ENCODE measurements at places on chromosomes 5 and 9.

GRCh38 chr9:104784098-104784497 is 20.2 kb downstream of the NIPSNAP3B start:
- no peak for DNase-seq

DNA sequence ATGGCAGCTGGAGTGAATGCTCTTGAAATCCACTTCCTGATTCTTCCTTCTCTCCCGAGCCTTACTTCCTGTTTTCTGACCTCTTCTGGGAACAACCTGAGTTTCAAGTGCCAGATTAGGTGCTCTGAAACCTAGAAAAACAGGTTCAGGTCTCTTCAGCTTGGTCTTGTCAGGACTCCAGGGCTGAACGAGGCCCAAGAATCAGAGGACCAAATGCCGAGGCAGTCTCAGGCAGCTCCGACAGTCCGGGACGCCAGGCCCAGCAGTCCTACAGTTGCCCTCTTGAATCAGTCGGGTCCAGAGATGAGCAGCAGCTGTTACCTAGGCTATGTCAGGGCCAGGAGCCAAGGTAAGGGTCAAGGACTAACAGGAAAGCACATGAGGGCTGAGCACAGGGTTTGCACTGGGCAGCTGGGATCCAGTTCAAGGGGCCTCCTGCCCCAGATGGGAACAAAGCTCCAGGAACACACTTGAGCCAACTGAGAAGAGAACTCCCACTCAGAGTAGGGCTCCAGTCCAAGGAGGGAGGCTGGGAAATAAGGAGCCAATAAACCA is 38.3 kb upstream of the ADRA1B start:
- peak; percentile 24 for DNase-seq

GRCh38 chr5:133341296-133341695 is 271.0 kb downstream of the FSTL4 start:
- no peak for DNase-seq

GRCh38 chr5:120150770-120151169 is 313.3 kb upstream of the PRR16 start:
- DNase-seq, result no peak

DNA sequence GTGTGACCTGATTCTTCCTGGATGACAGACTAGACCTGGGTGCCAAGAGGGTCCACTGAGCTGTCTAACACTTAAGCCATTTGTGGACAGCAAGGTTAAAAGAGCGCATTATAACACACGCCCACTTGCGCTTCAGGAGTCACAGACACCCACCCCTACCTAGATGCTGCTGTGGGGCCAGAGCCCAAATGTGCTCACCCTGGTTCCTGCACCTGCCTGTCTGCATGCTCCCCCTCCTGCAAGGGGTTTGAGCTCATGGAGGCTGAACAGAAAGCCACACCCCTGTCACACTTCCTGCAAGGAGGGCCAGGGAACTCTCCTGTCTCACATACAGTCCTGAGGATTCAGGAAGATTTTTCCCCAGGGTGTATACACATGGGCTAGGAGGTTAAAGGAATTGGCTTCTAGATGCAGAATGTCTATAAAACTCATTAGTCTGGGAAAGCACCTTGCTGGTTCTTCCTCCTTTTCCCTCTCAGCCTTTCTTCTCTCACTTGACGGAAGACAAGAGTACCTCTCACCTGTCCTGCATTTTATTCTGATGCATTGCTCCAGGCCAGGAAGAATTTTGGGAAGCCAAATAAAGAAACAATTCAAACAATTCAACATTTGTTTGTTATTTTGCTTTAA is 87.4 kb upstream of the LHFPL2 start:
- DNase-seq, result no peak

GRCh38 chr5:123097871-123098735 is 9.1 kb downstream of the PRDM6 start:
- DNase-seq, result peak; percentile 44

DNA sequence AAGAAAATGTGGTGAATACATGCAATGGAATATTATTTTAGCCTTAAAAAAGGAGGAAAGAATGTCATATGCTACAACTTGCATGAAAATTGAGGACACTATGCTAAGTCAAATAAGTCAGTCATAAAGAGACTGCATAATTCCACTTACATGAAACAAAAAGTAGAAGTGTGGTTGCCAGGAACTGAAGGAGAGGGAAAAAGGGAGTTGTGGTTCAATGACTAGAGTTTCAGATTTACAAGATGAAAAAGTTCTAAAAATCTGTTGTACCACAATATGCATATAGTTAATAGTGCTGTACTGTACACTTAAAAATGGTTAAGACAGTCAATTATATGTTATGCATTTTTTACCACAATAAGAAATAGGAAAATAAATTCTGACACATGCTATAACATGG is 95.4 kb downstream of the SLC44A1 start:
- DNase-seq, result no peak

DNA sequence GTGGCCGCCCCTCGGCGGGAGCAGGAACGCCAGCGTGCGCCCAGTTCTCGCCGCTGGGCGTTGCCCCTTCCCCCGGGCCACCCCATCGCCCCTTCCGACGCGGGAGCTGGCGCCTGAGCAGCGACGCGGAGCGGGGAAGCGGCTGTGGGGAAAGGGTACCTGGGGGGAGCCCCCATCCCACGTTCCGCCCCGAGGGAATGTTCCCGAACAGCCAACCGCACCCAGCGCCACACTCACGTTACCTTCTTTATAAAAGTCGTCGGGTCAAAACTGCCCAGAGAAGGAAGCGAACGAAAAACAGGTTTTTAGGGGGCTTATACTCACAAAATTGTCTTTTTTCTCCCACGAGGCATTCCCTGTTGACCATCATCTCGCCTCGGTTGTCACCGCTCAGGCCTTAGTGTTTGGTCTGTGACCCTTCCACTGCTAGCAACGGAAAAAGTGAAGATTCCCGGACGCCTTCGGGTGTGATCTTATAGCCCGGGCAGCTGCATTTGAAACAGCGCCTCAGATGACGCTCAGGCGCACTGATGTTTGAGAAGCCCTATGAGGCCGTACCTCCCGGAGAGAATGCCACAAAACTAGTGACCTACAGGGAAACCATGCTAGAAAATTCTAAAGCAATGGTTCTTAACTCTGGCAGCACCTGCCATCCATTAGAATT is 475 bp upstream of the GOLM1 start:
- DNase-seq, result peak; percentile 50

DNA sequence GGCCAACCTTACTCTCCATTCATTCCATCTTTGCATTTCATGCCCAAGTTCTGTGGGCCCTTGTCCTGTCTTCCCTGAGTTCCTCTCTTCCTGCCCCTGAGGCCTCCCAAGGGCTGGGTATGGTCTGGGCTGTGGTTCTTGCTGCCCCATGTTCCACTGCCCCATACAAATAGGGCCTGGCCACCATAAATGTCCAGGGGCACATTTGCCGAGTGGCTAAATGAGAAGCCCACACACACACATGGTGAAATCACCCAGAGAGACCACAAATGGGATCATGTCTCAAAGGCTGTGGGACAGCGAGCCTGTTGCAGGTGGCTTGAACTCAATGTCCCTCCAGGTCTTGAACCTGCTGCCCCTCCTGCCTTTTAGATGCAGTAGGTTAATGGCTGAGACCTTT is 1.2 kb downstream of the TIFAB start:
- DNase-seq, result no peak

DNA sequence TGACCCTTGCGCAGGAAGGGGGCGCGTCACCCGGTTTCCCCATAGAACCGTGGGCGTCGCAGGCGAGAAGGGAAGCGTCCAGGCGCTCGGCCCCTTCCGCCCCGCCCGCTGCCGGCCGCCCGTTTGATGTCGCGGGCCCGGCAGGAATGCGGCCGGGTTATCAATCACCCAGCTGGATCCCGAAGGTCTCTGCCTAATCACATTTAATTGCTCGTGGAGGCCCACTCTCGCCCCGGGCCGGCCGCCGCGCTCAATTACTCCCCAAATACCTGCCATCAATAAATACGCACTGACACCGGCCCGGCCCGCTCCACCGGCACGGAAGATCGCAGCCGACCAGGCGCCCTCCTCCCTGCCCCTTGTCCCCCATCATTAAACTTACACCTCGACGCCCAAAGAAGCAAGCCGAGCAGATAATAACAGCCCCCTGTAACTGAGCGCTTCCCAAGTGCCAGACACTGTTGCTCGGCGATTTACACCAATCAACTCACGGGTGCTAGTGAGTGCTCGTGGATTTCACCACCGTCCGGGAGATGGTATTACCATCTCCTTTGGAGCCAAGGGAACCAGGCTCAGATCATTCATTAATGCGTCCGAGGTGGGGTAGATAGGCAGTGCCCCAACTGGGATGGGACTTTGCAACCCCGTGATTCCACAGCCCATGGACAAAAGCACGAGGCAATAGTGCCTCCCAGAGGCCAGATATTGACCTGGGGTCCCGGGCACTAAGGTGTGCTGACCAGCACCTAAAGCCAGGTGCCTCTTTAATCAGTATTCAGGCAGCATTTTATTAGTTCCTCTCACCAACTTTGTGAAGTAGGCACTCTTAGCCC is 11.3 kb downstream of the MSX2 start:
- peak; percentile 94 for DNase-seq

DNA sequence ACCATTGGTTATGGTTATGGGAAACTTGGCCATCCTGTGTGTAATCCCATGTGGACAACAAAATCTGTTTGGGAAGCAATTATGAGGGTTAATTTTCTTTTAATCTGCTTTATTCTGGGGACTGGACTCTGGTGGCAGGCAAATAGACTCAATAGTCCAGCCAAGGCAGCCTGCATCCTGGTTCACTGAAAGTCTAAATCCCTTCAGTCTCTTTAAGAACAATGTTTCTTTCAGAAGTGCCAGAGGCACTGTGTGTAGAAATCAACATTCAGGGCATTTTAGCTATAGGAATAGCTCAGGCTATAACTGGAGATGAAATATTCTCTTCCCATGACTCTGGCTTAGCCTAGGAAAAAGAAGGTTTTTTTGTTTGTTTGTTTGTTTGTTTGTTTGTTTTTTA is 118.0 kb downstream of the SPATA31D1 start:
- DNase-seq, result no peak

DNA sequence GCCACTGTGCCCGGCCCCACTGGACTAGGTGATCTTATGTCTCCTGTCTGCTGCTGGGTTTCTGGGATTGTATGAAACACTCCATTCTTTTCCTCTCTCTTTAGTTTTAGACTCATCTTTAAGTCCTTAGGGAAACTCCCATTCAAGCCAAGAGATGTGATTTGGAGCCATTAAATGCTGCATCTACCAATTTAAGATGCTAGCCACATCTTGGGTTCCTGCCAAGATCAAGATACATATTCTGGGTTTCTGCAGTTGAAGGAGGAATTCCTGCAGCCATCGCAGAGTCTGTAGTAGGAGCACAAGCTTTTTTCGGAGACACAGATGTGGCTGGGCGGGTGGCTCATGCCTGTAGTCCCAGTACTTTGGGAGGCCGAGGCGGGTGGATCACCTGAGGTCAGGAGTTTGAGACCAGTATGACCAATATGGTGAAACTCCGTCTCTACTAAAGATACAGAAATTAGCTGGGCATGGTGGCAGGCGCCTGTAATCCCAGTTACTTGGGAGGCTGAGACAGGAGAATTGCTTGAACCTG is 23.2 kb downstream of the STXBP1 start:
- DNase-seq, result no peak

DNA sequence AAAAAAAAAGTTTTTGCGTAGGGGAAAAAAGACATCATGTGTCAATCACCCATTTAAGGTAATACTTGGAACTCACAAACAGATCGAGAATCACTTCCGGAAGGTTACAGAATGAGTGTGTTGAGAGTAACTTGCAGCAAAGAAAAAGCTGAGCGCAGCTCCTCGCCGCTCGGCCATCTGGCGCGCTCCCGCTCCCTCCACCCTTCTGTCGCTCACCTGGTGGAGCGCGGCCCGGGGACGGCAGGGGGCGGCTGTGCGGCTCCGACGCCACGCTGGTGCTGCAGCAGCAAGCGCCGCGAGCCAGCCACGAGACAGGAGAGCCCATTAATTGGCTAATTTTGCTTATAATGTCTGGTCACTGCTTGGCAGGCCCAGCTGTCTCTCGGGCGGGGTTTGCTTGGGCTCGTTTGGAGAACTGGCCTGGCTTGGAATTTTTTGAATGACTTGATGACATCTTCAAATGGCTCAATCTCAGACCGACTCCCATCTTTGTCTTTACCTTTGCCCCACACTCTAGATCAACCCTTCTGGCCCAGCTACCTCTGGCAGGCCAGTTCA is 601.8 kb downstream of the CCDC171 start:
- peak; percentile 88 for DNase-seq

- DNase-seq, result peak; percentile 78
These were observed at the start of gene TNFAIP8 for GRCh38 chr5:119355685-119356611. TSS of gene TNFAIP8 (plus strand) at chr5:119356019. CDS start at chr5:119356091, 72 bp downstream.

DNA sequence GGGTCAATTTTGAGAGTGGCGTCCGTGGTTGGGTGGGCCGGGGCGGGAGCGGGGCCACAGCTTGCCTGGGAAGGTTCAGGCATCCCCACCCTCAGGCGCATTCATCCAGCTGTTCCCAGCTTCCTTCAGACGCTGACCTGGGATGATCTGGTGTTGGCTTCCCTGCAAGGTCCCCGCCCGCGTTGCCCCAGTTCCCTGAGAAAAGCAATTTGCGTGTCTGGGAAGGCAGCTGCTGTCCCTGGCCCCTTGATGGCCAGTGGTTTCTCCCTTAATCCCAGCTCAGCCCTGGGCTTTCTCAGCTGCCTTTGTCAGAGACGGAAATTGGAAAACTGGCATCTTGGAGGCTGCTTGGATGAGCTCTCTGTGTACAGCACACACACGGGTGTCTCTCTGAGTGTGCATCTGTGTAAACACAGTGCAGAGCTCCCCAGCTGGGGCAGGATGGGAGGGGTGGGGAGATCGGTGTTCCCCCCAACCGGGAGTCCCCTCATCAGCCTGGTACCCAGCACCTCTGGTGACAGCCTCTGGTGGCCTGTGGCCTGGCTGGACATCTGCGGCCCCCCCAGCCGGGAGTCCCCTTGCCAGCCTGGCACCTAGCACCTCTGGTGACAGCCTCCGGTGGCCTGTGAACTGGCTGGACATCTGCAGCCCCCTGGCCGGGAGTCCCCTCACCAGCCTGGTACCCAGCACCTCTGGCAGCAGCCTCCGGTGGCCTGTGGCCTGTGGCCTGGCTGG is 94.0 kb downstream of the COL5A1 start:
- peak; percentile 62 for DNase-seq

DNA sequence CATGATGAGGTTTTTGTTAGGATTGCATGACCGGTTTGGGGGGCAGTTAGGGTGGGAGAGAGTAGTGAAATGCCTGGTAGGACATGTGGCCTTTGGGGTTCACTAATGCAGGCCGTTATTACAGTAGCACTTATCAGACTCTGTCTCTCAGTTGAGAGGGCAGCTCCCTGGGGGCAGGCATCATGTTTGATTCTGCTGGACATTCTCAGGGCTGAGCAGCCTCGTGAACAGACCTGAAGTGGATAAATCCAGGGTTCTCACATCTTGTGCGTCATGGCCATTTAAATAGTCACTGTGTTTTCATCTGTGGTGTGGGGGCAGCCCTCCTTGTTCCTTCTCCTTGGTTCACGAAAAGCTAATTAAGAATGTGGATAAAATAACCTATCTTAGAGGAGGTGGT is 18.9 kb downstream of the KCNN2 start:
- no peak for DNase-seq

Measured in ELF-1 (cell line).